Stimulated activated naive CD4-positive, alpha-beta T cell treated with Interleukin-2 at 50 U/mL for 16 hours (primary cell): ENCODE measurements at places on chromosomes 13 and 19.

DNA sequence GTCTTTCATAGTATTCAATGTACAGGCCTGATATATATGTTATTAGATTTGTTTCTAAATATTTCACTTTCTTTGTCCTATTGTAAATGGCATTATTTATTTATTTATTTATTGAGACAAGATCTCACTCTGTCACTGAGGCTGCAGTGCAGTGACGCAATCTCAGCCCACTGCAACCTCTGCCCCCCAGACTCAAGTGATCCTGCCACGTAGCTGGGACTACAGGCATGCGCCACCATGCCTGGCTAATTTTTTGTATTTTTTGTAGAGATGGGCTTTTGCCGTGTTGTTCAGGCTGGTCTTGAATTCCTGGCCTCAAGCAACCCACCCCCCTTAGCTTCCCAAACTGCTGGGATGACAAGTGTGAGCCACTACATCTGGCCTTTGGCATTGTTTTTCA, 5.4 kb upstream of the GAS6 start:
- DNase-seq, result no peak

DNA sequence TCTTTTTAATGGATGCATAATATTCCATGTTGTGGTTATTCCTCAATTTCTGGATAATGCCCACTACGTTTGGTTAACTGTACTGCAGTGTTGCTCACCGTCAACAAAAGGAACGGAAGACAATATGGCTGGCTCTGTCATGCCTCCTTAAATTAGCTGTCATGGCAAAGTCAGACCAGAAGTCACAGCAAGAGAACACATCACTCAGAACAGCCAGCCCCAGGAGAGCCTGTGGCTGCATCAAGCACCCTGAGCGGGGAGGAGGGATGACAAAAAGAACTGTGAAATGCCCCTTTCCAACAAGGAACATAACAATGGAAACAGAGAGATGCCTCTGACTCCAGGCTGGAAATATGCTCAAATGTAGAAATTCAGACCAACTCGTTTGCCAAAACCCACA, 366.0 kb upstream of the ZNF507 start:
- no peak for DNase-seq

DNA sequence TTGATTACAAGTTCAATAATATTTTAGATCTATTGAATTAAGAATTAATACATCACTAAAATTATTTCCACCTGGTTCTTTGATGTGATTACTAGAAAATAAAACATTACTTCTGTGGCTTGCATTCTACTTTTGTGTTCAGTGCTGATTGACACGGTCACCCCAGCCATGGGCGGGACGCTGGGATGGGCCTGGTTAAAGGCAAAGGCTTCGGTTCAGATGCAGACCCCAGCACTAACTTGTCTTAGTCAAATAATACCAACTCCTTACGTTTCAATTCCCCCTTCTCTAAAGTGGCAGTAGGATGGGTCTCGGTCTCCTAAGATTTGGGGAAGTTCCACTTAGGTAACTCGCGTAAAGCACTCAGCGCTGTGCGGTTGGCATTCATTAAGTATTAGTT, 144.9 kb downstream of the URI1 start:
- DNase-seq, result no peak

GRCh38 chr13:91459485-91459884, 61.1 kb downstream of the GPC5 start:
- DNase-seq, result no peak

- no peak for DNase-seq
Measured at GRCh38 chr19:47172666-47173455, 42.2 kb downstream of the SAE1 start.

GRCh38 chr19:46372901-46373490, 26.1 kb downstream of the PPP5C start:
- DNase-seq, result no peak

GRCh38 chr19:10113964-10114650, 2.6 kb downstream of the P2RY11 start:
- no peak for DNase-seq
